ENCODE measurements at places on chromosomes 4 and X.

- DNase-seq: no peak
These were observed 689 bp upstream of the TMA16 start for GRCh38 chr4:163493643-163494359.

GRCh38 chr4:183287309-183287659 lies 32.8 kb downstream of the CLDN22 start:
- DNase-seq: no peak

DNA sequence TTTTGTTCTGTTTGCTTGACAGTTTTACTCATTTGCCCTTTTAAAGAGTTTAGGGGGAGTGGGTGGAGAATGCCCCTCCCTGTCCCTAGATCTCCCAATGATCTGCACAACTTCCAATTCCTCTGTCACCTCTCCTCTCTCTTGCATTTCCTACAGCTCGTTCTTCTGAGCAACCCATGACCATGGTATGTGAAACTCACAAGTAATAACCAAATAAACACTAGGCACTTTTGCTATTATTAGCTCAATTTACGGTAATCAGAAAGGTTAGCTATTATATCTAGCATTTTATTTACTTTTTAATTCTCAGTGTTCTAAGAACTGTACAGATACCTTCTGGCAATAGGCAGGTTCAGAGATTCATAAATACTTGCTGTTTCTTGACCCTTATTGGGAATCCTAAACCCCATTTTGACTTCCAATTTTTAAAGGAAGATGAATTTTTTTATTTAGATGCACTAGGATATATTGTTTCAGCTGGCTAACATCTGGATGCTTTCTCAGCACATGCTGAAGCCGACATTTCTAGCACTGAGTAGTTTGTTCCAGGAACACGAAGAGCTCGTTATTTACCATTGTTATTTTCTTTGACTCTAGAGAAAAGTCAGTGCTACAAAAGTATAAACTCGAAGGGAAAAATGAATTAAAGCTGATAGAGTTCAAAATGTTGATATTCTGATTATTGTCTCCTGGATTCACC lies 194.7 kb upstream of the TLL1 start:
- no peak for DNase-seq

DNA sequence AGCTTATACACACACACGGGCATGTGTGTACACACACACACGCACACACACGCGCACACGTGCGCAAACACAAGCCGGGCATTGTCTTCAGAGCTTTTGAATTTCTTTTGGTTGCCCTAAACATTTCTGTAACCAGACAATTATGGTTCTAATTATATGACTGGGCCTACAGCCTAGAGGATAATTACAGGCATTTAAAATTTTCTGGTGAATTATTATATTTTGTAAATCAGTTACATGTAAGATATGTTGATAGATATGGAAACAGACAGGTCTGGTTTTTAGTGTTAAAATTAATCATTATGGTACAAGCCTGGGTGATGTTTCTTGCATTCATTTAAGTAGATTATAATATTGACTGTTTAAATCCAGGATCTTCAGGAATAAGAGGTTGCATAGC lies 1120.5 kb downstream of the ADGRL3 start:
- DNase-seq: no peak

GRCh38 chr4:182808673-182809416 lies 108.3 kb downstream of the DCTD start:
- DNase-seq: no peak

GRCh38 chr4:112557676-112558411 lies 41.9 kb upstream of the NEUROG2 start:
- no peak for DNase-seq

DNA sequence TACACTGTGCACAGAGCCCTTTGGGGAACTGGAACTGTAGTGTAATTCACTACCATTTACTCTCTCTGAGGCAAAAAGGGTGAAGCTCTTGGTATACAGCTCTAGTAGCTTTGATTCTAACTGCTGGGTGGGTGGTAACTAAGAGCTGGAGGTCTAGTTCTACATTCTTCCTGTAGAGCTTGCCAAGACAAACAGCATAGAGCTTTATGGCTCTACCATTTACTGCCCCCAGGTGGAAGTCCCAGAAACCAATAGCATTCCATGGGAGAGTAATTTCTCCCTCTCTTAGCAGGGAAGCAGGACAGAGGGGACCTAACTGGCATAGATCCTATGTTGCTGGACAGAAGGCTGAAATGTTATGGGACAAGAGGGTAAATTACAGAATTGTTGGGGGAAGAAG lies 26.7 kb downstream of the HDAC8 start:
- no peak for DNase-seq

- DNase-seq: no peak
These were observed 111.7 kb upstream of the TAPT1 start for GRCh38 chr4:16337936-16338335.

GRCh38 chr4:39502019-39502663 lies 25.1 kb downstream of the UGDH start:
- DNase-seq: no peak

DNA sequence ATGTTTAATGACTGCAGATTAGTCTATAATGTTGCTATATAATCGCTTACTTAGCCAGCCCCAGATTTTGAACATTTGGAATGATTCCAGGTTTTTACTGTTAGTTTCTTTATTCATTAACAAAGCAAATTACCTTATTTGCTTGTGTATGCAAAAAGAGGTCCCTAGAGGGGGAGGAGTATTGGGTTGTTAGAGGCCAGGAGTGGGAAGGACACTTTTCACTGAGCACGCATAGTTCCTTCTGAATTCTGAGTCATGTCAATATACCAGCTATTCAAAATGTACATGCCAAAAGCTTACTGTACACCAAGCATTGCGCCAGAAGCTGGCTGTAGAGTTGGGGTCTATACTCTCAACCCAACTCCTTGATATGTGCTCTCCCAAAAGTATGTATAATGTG lies 5.1 kb upstream of the DGAT2L6 start:
- DNase-seq: no peak

DNA sequence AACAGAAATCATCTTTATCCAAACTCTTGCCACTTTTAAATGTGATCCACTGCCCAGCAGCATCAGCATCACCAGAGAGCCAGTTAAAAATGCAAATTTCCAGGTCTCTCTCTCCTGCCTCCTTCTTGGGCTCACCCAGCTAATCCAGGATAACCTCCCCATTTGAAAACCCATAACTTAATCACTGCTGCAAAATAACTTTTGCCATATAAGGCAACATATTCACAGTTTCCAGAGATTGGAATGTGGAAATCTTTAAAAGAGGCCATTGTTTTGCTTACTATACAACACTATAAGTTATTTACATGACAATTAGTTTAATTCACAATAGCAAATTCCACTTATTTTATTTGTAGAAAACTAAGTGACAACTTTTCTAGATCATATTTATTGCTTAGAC lies 4.8 kb upstream of the EXOSC9 start:
- no peak for DNase-seq

- no peak for DNase-seq
These were observed 188.2 kb downstream of the RNF150 start for GRCh38 chr4:140945106-140945505.

GRCh38 chrX:26026179-26026578 lies 112.0 kb upstream of the MAGEB18 start:
- DNase-seq: no peak

GRCh38 chr4:26871611-26872010 lies 11.0 kb downstream of the STIM2 start:
- no peak for DNase-seq

GRCh38 chr4:75327804-75328512 lies 186.2 kb downstream of the RCHY1 start:
- DNase-seq: no peak

DNA sequence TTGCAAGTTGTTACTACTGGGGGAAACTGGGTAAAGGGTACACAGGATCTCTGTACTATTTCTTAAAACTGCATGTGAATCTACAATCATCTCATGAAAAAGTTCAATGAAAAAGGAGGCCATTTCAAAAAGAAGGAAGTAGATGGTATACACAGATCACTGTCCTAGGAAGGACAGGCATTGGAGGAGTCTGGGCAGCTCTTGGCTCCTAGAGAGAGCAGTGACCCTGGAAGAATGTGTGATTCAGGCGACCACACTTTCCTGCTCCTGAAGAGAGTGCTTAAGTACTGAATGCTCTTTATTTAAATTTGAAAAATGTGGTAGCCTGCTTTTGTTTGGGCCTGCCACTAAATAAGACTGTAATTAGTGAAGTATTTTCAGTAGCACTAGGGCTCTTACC lies 318.1 kb upstream of the CASK start:
- no peak for DNase-seq

- DNase-seq: no peak
These were observed 36.7 kb downstream of the CCSER1 start for GRCh38 chr4:90163872-90164271.

- DNase-seq: no peak
These were observed 51.9 kb downstream of the PHKA2 start for GRCh38 chrX:18931972-18932371.

DNA sequence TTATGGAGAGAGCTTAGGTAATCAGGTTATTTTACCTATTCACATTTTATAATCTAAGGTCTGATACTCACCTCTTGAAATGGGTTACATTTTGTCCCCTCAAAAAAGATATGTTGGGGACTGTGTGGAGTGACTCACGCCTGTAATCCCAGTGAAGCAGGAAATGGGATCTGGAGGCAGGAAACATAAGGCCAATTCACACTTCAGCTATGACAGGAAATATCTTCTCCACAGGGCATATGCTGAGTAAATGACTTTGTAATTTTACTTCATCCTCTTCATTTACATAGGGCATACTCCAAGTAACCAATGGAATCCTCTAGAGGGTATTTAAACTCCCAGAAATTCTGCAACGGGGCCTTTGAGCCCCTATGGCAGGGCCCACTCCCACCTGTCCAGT lies 54.8 kb upstream of the ZMAT1 start:
- no peak for DNase-seq

- DNase-seq: no peak
These were observed 11.4 kb downstream of the TBCK start for GRCh38 chr4:106304632-106305031.

- DNase-seq: no peak
These were observed 41.4 kb upstream of the PPP2R3B start for GRCh38 chrX:427812-428725.

- DNase-seq: no peak
These were observed 36.8 kb downstream of the ANK2 start for GRCh38 chr4:113086172-113086695.

- no peak for DNase-seq
These were observed 24.0 kb downstream of the HAND2 start for GRCh38 chr4:173505924-173506518.

DNA sequence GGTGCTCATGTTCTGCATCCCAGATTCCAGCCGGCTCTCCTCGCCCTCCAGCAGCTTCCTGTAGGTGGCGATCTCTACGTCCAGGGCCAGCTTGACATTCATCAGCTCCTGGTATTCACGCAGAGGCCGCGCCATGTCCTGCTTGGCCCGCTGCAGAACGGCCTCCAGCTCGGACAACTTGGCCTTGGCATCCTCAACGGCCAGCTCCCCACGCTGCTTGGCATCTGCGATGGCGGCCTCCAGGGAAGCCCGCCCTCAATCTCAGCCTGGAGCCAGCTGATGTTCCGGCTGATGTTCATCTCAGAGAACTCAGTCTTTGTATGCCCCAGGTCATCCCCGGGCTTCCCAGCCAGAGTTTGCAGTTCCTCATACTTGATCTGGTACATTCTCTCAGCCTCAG lies 431.8 kb upstream of the DIPK2B start:
- no peak for DNase-seq
